ENCODE measurements at places on chromosomes 2 and 18. TPM values are rescaled to one million over a fixed set of nuclear protein-coding genes. Genes with fewer than 3 reads are reported as not detected.

DNA sequence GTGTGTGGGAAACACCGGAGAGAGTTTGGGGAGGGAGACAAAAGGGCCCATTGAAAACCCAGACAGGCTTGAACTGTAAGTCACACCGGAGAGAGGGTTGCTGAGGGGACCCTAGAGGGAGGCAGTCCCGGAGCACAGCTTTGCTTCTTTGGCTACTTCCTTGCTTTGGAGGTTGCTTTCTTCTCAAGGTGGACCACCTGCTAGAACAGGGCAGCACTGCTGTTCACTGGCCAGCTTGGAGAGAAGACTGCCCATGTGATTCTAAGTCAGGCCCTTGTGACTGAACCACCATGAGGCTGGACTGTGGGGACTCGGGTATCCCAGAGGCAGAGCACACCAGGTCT lies 4.4 kb downstream of the ACTG2 start:
- no peaks in the 10 kb centered on the region for H3K4me1 ChIP-seq
- H3K27me3 ChIP-seq, result no peaks in the 10 kb centered on the region
- peak overlapping the region; percentile 15 for H3K4me3 ChIP-seq
- no peak for DNase-seq
- no peaks in the 10 kb centered on the region for H3K36me3 ChIP-seq
- peak overlapping the region; percentile 80 for H3K27ac ChIP-seq

GRCh38 chr2:238835726-238836301 lies 12.1 kb upstream of the TWIST2 start:
- no peaks in the 10 kb centered on the region for H3K36me3 ChIP-seq
- no peak overlapping the region for H3K27ac ChIP-seq
- no peaks in the 10 kb centered on the region for H3K4me1 ChIP-seq
- DNase-seq, result no peak
- H3K27me3 ChIP-seq, result no peaks in the 10 kb centered on the region

DNA sequence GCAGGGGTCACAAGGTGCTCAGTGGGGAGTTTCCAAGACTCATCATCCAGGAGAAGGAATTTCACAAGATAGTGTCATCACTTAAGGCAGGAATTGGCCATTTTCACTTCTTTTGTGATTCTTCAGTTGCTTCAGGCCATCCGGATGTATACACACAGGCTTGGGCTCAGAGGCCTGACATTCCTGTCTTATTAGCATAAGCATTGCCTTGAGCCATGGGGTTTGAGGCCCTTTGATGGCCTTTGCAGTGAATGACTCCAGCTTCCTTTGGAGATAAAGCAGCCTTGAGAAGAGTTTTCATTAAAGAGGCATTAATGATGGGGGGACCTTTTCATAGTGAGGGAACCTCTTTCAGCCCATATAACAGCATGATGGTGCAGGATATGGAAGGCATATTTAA lies 366.0 kb upstream of the CNTNAP5 start:
- no peaks in the 10 kb centered on the region for H3K36me3 ChIP-seq
- H3K27ac ChIP-seq, result no peak overlapping the region
- H3K4me1 ChIP-seq, result no peaks in the 10 kb centered on the region
- no peaks in the 10 kb centered on the region for H3K27me3 ChIP-seq
- H3K4me3 ChIP-seq, result no peak overlapping the region

FAM237A gene
- not detected for total RNA-seq
